Stimulated activated naive CD8-positive, alpha-beta T cell treated with anti-CD3 and anti-CD28 coated beads, Interleukin-15, Interleukin-2, amounts not matched to agents 100 U/mL and 50 U/mL, for 24 hours (primary cell): ENCODE measurements at places on chromosomes 11 and 22.

DNA sequence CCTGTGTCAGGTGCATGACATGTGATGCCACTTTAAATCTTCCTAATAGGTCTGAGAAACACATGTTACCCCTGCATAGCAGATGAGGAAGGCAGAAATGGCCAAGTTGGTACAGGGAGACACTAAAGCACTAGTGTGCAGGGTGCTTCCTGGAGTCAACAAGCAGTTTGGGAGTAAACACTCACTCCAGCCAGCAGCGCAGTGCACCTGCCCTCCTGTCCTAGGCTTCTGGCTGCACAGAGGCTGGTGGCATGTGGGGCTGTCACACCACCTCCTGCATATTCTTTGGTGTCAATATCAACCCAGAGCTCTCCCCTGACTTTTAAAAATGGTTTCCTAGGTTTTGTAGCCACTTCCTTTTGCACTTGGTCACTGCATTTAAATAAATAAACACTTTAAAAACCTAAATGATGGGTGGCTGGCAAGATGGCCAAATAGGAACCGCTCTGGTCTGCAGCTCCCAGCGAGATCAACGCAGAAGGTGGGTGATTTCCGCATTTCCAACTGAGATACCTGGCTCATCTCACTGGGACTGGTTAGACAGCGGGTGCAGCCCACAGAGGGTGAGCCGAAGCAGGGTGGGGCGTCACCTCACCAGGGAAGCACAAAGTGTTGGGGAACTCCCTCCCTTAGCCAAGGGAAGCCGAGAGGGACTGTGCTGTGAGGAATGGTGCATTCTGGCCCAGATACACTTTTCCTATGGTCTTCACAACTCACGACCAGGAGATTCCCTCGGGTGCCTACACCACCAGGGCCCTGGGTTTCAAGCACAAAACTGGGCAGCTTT is 33.5 kb downstream of the GAB4 start:
- DNase-seq, result no peak

DNA sequence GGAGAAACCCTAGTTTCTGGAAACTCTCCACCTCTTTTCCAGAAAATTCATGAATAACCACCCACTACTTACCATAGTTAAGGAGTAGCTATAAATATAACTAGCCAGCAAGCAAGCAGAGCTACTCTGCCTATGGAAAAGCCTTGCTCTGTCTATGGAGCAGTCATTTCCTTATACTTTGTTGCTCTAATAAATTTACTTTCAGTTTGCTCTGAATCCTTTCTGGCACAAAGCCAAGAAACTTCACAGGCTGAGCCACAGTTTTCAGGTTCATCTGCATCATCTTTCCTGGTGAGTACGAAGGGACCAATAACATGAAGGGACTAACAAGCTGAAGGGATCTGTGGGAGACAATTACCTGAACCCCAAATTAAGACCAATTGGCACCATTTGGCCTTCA is 4.6 kb downstream of the OR4C45 start:
- DNase-seq, result no peak

DNA sequence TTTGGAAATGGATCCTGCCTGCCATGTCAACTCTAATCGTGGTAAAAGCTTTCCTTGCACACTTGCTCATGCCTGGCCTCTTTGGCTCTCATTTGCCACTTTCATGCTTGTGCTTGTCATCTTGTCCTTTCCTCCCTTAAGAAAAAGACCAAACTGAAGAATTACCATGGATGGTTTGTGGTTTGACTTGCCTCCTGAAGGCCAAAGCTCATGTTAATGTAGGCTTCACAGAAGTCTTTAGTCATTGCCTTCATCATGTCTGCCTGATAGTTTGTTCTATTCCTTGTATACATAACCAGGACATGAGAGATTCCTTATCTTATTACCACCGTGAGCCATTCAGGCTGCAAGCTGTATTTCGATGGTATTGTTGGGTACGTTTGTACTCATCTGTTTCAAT is 17.3 kb downstream of the TEAD1 start:
- DNase-seq, result no peak

DNA sequence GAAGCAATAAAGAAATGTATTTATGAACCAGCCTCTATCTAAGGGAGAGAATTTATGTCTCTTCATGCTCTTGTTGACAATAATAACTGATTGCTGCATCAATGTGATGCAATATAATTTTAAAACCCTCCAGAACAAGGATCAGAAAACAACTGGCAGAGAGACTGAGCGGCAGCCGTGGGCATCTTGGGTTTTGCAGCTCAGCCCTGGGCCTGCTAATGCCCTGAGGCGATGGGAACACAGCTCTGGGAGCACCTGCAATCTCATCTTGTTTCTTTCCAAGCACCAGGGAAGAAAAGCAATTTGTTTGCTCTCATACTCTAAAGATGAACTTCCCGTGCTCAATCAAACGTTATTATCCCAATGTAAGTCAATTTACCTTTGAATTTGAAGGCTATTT is 245.7 kb downstream of the ST3GAL4 start:
- no peak for DNase-seq

DNA sequence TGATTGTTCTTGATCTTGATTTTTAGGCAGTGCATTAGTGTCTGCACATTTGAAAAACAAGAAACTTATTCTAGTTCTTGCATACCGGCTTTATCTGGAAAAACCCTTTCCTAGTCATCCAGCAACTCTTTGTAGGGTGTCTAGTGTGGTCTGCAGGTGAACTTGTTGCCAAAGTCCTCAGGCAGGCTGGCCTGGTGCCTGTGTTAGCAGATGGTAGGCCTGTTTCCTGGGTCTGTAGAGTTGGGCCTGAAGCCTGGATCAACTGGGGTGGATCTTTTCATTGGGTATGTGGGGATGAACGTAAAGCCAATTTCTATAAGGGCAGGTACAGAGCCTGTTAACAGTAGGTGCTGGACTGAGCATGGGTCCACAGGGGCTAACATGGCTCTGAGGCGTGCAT is 5.6 kb upstream of the GLYATL1 start:
- no peak for DNase-seq

DNA sequence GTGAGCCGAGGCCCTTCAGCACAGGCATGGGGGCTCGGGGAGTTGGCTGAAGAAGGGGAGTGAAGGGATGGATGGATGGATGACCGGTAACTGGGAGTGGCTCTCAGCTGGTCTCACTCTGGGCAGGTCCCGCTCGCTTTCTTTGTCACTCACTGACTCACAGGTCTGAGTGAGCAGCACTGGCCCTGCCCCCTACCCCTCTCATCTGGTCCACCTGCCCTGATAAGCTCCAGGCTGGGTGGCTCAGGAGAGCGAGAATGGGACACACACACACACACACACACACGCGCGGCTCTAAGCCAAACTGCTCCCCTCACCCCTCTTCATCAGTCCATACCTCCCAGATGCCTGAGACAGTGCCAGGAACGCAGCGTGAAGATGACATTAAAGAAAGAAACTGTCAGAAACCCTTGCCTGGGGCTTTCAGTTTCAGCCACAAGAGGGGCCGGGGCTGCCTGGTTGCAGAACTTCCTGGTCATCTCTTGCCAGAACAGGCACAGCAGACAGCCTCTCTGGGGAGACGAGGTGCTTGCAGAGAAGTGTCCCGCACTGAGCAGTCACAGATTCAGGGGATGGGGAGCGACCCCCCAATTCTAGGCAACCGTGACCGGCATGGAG is 16.5 kb upstream of the SHISAL1 start:
- DNase-seq, result peak; percentile 54

GRCh38 chr22:43682851-43683250 is 129.3 kb downstream of the EFCAB6 start:
- DNase-seq, result no peak

DNA sequence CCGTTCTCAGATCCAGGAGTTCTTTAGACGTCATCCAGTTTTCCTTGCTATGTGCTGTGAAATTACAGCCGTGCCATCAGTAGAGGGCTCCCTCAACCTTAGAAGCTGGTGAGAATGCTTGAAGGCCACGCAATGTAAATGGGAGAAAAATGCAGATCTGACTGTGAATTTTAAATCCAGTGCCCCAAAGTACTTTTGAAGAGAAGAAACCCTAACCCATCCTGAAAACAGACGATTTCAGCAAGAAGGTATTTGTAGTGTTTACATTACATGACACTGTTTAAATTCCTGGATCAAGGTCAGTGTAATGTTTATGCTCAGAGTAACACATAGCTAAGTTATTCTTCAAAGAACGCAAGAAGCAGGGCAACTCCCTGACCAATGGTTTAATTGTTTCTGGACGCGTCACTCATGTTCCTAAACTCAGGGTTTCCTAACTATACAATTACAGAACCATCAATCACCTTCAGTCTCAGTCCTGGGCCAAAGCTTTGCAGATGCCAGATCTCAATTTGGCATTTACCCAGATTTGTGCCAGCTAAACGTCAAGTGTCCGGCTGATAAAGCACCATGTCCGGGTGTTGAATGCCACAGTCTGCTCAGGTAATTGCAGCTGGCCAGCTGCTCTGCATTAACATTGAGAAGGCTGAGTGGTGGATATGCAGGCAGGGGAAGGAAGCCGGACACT is 38.2 kb downstream of the ADAMTS8 start:
- no peak for DNase-seq

DNA sequence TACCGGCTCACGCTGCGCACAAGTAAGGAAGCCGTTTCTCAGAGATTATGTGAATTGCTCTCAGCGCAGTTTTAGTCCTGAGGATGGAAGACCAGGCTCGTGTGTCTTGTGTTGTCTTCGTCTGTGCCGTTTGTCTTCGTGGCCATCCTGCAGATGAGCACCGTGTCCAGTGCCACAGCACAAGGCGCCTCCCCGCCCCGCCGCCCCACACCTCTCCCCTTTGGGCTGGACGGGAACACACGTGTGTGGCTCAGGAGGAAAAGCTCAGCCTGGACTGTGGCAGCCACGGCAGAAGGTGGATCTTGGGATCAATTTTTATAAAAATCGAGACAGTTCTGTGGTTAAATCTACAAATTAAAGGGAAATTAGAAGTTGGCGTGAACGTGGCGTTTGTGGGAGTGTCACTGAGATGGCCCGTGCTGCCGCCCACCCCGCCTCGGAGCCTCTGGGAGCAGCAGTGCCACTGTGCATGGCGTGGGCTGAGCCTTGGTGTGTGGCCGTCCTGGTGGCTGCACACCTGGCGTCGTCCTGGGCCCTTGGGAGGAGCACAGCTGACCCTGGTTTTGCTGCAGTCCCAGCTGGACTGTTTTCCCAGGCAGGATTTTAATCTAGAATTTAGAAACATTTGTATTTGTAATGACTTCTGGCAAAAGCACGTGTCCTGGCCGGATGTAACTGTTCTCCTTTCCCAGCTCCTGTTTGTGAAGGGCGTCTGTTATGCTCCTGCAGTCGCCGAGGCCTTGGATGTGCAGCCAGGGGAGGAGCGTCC is 25.8 kb downstream of the MUC6 start:
- no peak for DNase-seq

- no peak for DNase-seq
Measured at GRCh38 chr11:11735586-11735985, 106.2 kb upstream of the USP47 start.
